ENCODE measurements at places on chromosomes 7 and 10.

DNA sequence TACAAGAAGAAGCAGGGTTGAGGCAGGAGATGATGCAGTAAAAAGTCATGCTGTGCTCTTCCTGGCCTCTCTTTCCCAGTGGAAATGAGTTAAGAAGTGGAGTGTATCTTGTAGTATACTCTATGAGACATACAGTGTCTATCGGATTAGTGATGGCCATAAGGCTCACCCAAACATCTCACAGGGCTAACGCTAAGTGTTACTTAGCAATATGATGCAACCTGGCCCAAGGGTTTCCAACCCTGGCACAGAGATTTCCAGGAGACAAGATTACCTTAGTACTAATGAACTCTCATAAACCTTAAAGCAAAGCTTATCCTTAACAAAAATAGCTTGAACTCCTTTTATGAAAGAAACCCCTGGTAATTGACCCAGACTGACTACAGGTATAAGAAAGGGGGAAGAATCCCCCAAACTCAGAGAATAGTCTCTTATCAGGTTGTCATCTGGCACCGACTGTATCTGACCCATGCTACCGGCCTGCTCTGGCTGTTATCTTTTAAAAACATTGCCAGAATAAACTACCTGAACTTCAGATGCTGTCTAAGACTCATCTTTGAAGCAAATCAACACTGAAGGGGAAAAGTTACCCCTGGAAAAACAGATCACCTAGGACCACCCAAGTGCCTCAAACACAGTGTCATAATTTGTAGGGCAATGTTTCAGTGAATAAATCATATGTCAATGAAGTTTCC lies 1002.0 kb downstream of the REEP3 start:
- DNase-seq = no peak

DNA sequence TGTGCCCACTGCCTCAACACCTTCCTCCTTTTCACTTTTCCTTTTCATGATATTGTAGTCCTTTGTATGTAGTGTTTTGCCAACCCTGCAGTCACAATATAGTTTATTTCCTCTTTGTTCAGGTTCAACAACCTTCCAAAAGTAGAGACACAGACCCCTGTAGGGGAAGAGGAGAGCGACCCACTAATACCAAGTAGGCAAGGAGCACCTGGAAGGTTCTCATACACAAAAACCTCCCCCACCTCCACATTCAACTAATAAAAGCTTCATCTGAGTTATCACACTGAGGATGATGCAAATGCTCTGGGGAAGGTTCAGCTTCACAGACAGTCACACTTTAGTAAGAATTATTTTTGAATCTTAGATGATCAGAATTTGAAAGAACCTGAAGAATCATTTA lies 41.6 kb downstream of the PIK3AP1 start:
- no peak for DNase-seq

DNA sequence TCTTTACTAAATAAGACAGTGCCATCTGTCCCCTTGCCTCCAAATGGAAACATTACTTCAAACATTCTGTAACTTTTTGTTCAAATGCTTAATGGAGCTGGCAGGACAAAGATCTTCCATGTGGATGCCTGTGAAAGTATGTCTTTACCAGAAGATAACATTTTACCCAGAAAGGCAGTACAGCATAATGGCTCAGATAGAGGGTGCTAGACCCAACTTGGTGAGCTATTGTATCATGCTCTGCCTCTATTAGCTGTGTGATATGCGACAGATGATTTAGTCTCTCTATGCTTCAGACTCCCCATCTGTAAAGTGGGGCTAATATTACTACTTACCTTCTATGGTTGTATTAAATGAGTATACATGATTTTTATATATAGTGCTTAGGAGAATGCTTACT lies 8.8 kb upstream of the SMKR1 start:
- no peak for DNase-seq

- no peak for DNase-seq
Measured at GRCh38 chr7:151896486-151896885, 19.6 kb upstream of the PRKAG2 start.

GRCh38 chr7:40709062-40709964 lies 574.5 kb downstream of the SUGCT start:
- DNase-seq = no peak

DNA sequence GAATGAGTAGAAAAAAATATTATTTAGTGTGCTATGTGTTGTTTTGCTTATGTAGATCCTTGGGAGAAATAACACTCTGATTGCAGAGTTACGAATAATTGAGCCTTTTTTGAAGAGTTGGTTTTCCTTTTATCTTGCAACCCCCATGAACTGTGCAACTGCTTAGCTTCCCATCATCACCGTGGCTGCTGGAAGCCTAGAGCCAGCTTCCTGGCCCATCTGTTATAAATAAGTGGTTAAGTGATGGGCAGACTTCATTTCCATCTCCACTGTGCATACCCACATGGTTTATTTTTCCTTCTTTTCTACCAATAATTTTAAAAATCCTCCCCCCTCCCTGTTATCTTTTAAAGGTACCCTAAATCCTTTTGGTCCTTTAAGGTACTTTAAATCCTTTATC lies 554.9 kb upstream of the GALNT17 start:
- DNase-seq = no peak

Data from SW480 (cell line).